ENCODE measurements at places on chromosomes 5 and 9.

DNA sequence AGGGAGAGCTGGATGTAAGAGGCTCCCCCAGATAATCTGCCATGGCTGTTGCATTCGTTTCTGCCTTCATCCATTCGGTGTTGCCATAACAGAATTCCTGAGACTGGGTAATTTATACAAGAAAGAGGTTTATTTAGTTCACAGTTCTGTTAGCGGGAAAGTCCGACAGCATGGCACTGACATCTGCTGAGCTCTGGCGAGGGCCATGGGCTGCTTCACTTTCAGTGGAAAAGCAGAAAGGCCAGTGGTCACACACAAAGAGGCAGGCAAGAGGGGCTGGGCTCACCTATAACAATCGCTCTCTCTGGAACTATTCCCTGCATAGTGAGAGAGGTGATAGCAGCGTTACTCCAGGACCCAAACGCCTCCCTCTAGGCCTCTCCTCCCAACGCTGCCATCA lies 305.9 kb downstream of the MLLT3 start:
- no peak for DNase-seq

DNA sequence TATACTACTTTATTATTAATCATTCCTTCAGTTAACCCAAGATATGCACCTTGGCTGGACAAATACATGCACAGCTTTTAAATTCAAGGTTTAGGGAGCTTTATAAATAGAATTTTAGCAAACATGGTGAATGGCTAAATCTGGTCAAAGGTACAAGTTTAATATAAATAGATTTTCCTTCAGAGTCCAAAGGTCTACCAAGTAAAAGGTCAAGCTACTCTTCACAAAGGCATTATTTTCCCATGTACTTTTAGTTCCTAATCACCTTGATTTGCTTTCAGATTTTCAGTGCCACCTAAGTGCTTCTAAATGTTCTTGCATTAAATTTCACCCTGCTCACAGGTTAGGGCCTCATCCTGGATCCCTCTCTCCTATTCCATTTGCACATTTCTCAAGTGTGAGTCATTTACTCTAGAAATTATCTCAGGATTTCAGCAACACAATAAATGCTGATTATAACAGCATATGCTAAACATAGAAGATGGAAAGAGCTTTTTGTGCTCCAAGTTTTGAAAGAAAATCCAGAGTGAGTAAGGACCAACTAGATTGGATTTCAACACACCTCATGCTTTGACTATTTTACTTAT lies 459.4 kb upstream of the ITGA1 start:
- no peak for DNase-seq

DNA sequence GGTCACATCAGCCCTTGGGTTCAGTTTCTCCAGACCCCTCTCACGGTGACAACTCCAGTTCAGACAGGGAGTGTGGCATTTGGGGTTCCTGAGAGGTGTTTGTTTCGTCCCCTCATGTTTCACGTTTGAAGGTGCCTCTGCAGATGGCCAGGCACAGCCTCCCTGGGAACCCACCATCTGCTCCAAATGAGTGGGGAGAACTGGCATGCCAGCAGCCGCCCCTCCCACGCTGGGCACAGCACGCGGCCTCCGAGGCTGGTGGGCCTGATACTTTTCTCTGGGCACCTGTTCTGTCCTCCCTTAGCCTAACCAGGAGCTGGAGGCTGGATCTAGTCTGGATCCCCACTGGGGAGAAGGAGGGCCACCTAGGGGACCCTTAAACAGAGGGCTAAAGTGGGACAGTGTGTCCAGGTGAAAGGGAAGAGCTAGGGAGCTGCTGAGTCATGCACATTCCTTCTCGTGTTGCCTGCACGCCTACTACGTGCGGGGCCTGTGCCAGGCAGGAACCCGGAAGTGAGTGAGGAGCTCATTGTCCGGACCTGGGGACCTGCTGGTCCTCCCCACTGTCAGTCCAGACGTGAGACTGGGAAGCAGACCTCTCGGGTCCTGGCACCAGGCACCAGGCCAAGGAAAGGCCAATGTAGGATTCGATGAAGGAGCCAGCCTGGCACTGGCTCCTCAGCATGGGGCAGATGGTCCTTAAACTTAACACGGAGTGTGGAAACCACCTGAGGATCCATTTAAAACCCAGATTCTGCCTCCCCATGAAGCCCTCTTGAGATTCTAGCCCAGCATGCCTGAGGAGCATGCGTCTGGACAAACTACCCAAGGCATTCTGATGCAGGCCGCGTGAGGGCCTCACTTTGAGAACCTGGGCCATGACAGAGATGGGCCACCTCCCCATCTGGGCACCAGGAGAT lies 11.7 kb downstream of the DNM1 start:
- no peak for DNase-seq

DNA sequence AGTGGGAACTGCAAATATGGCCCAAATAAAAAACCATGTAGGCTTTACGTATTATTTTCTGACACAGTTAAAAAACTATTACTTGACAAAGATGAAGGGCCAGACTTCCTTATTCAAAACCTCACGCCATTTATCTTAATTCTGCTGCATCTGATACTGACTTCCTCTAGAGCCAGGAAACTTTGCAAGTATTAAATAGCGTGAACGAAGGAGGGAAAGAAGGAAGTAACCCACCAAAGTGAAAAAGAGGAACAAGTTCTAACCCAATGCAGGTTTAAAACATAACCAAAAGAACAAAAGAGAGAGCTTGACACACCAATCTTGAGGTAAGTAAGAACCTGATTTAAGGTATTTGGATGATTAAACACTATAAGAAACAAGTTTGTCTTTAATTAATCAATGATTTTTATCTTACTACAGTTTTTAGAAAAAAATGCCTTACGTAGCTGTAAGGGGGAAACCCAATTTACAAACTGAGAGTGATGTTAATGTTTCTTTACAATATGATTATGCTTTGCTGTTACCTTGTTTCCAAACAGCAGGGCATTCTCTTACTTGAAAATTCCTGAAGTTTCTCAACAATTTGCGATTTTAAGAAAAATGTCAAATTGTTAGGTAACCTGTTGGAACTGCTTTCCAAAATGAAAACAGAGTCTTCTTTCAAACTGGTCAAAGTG lies at the start of gene GAPT:
Gene GAPT, plus strand, starts transcription at position 220 of the 677 bp plus-strand sequence. CDS start 3,102 bp downstream, outside the sequence.
- DNase-seq, result no peak

DNA sequence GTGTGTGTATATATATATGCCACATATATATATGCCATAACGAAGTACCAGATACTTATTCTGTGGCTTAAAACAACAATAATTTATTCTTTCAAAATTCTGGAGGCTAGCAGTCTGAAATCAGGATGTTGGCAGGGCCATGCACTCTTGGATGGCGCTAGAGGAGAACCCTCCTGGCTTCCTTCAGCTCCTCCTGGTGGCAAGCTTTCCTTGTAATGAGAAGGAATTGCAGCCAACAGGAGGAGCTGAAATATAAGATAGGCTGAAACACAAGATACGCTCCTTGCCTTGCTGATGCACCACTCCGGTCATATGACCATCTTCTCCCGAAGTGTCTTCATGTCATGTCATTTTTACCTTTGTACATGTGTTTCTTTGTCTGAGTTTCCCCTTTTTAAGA lies 368.1 kb upstream of the CTNND2 start:
- no peak for DNase-seq

- DNase-seq, result no peak
Observed at GRCh38 chr9:3863111-3863528, 337.3 kb upstream of the RFX3 start.
